Renal cortex interstitium (tissue), 15 donors: ENCODE measurements at places on chromosomes 2 and 18. TPM values are rescaled to one million over a fixed set of nuclear protein-coding genes. Genes with fewer than 3 reads are reported as not detected.

The PHLPP1 gene
- 20.3 TPM for polyA plus RNA-seq

The PSMA8 gene
- polyA plus RNA-seq = not detected

The KCNG2 gene
- 0.45 TPM for polyA plus RNA-seq

The UGT1A3 gene
- not detected for polyA plus RNA-seq

The BOLL gene
- 0.08 TPM for polyA plus RNA-seq

The DYNAP gene
- polyA plus RNA-seq = not detected

The NPPC gene
- polyA plus RNA-seq = 0.25 TPM

The SERPINB7 gene
- polyA plus RNA-seq = 0.50 TPM

The UGT1A4 gene
- polyA plus RNA-seq = not detected

The BBS5 gene
- polyA plus RNA-seq = 12.4 TPM

The RNF149 gene
- 40.3 TPM for polyA plus RNA-seq

The ITGB6 gene
- polyA plus RNA-seq = 10.7 TPM

The RNF125 gene
- 2.2 TPM for polyA plus RNA-seq

The KLHL30 gene
- 0.34 TPM for polyA plus RNA-seq

The HOXD3 gene
- polyA plus RNA-seq = 30.3 TPM

The ASIC4 gene
- 0.29 TPM for polyA plus RNA-seq

The CCL20 gene
- 0.74 TPM for polyA plus RNA-seq

The SMCHD1 gene
- 62.5 TPM for polyA plus RNA-seq

The OSBPL1A gene
- 55.4 TPM for polyA plus RNA-seq

The TOGARAM2 gene
- 2.1 TPM for polyA plus RNA-seq

The LINC00305 gene
- 3.3 TPM for polyA plus RNA-seq

The SPDYA gene
- polyA plus RNA-seq = 1.3 TPM

The SNORC gene
- polyA plus RNA-seq = 3.4 TPM

The EFR3B gene
- 7.5 TPM for polyA plus RNA-seq

The C2orf80 gene
- polyA plus RNA-seq = 0.25 TPM

The SERPINB3 gene
- polyA plus RNA-seq = not detected

The TRIB2 gene
- polyA plus RNA-seq = 234 TPM

The C2orf66 gene
- 0.71 TPM for polyA plus RNA-seq

The MC4R gene
- polyA plus RNA-seq = 0.09 TPM

The ADNP2 gene
- polyA plus RNA-seq = 27.8 TPM

The CAPN13 gene
- polyA plus RNA-seq = 3.2 TPM
